Thoracic aorta endothelial cell (primary cell): ENCODE measurements at places on chromosomes 2 and 18. TPM values are rescaled to one million over a fixed set of nuclear protein-coding genes. Genes with fewer than 3 reads are reported as not detected.

Gene UCN
- 0.13 and 0.36 TPM in 2 replicates for total RNA-seq

Gene GALNT5
- total RNA-seq, result under 0.01 TPM in 1 of 2 replicates, not detected in the other

Gene HOXD3
- 11.2 TPM in 1 of 2 replicates, not detected in the other for total RNA-seq

Gene LHCGR
- total RNA-seq, result not detected in 2 replicates

Gene VWA3B
- 0.07 TPM in 1 of 2 replicates, not detected in the other for total RNA-seq

Gene LAMA3
- 8.0 and 11.1 TPM in 2 replicates for total RNA-seq

Gene UGT1A10
- not detected in 2 replicates for total RNA-seq

Gene SH3BP4
- total RNA-seq, result 85.7 and 105 TPM in 2 replicates

Gene ADAM17
- 68.0 and 70.3 TPM in 2 replicates for total RNA-seq
